ENCODE measurements at places on chromosomes 7 and 10.
A peak's percentile ranks its signal among the peaks of the same experiment; 100 is the strongest.

GRCh38 chr10:96714746-96715255 lies 5.5 kb downstream of the PIK3AP1 start:
- no peak for DNase-seq

DNA sequence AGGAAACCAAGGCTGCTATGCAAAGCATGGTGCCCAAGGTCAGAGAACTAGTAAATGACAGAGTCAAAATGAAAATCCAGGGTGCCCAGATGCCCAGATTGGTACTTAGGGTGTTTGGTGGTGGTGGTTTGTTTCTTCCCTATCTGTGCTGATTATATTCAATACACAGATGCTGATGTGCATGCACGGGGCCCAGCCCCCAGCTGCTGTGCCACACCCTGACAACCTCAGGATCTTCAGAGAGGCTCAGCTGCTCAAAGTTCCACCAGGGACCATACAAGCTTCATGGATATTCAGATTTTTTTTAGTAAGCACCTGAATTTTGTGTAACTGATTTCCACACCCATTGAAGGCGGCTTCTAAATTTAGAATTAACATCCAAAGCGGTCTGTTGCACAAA lies 75.6 kb downstream of the KCNMA1 start:
- DNase-seq: no peak

DNA sequence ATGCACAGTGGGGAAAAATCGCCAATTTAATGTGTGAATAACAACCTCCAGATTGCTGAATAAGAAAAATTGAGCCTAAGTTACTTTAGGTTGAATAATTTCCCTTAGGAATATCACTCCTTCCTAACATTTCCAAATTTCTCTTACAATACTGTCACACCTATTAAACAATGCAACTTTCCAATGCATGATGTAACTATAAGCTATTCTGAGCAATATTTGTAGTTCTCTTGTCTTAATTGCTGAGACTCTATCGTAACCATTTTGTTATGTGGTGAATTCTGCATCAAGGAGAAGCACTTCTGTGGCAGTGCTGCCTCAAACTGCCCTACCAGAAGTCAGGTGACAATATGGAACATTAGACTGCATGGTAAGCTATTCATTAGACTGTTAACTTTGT lies 386.7 kb upstream of the LRRN3 start:
- DNase-seq: no peak

- DNase-seq: no peak
These were observed 13.0 kb upstream of the BAMBI start for GRCh38 chr10:28664369-28664740.

GRCh38 chr10:110919349-110919931 lies at the start of gene SHOC2:
SHOC2 (plus strand) TSS chr10:110919604; CDS start chr10:110964359, 44,755 bp downstream.
- DNase-seq: peak; percentile 94

DNA sequence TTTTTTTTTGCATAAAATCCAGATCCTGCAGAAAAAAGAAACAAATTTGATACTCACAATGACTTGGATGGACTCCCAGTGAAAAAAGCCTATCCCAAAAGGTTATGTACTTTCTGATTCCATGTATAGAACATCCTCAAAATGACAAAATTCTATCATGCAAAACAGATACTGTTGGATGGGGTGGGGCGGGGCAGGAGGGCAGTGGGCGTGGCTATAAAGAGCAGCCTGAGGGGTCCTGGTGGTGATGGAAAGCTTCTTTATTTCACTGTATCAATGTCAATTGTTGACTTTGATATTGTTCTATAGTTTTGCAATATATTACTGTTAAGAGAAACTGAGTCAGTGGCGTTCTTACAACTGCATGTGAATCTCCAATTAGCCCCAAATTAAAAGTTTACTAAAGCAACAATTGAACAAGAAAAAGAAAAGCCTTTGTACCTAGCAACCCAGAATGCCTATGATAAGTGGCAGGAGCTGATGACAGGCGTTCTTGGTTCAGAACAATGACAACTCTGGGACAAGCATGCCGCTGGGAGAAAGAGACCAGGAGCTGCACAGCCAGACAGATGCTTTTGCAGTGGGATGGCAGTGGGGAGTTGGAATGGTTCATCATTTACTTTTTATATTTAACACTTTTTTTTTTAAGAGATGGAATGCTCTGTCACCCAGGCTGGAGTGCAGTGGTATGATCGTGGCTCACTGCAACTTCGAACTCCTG lies 101.9 kb downstream of the LHPP start:
- no peak for DNase-seq

All from activated naive CD4-positive, alpha-beta T cell (primary cell).